Right ventricle myocardium superior (tissue), 1 donor: ENCODE measurements at places on chromosomes 5 and 9. TPM values are rescaled to one million over a fixed set of nuclear protein-coding genes. Genes with fewer than 3 reads are reported as not detected.

The HTR1A gene
- not detected for total RNA-seq

The NUTM2F gene
- total RNA-seq, result not detected

The MAMDC2 gene
- total RNA-seq, result 10.0 TPM

The TTC16 gene
- total RNA-seq, result 0.48 TPM

The BTNL9 gene
- 38.9 TPM for total RNA-seq

The GRIN1 gene
- total RNA-seq, result not detected
